NCI-H446 (cell line): ENCODE measurements at places on chromosomes 16 and 17.

- no peak for DNase-seq
These were observed 101.6 kb downstream of the CCT6B start for GRCh38 chr17:34859652-34860051.

DNA sequence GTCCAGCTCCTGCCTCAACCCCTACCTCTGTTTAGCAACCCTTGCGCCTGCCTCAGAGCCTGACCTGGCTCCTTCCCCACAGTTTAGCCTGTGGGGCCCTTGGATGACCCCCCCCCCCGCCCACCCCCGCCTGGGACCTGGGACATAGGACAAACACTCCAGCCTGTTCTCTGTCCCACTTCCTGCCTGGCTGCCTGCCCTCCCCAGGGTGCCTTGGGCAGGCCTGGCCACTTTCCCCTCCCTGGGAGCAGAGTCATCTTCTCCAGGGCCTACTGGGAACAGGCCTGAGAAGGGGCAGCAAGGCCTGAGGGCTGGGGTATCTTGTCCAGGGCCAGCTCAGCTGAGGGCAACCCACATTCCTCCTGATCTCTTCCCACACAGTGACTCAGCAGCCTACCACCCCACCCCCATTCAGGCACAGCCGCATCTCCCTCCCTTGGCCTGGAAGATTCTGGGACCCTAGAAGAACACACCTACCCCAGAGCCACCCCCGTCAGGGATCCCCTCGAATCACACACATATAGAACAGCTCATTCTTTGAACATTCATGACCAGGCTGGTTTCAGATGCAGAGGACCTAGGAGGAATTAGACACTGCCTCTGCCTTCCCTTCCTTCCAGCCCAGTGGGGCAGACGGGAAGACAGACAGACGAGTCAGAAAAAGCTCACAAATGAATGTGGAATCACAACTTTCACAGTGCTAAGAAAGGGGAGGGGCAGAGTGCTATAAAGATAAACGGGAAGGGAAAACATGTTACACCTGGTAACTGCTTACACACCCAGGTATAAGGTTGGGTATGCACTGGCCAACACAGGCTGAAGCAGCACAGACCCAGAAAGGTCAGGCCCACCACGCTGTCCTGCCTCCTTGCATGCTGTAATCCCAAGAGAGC is 6.0 kb downstream of the FHOD1 start:
- no peak for DNase-seq

DNA sequence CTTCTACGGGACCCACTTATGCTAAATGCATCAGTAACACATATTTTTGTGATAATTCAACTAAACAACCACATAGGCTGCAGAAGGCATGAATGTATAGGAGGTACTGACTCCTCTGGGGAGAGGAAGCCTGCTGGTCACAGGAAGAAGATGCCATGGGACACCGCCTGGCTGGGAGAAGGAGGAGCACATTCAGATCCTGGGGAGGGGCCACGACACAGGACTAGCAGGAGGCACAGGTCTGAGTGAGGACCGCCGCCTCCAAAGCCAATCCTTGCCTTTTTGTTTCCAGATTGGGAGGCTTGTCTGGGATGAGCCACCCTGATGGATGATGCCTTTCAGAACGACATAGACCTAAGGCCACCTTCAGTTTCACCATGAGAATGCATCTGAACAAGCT is 34.6 kb downstream of the MBTPS1 start:
- no peak for DNase-seq

DNA sequence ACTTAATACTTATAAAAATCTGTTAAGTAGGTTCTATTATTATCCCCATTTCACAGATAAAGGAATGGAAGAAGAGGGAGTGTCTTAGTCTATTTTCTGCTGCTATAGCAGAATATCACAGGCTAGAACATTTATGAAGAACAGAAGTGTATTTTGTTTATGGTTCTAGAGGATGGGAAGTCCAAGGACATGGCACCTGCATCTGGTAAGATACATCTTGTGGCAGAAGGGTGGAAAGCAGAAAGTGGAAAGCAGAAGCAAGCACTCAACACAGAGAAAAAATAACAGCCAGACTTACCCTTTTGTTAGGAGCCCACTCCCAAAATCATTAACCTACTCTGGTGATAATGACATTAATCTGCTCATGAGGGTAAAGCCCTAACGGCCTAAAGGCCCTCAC is 422.4 kb downstream of the NPIPA8 start:
- no peak for DNase-seq

- DNase-seq: no peak
These were observed 4.1 kb downstream of the NEURL4 start for GRCh38 chr17:7325031-7325528.

DNA sequence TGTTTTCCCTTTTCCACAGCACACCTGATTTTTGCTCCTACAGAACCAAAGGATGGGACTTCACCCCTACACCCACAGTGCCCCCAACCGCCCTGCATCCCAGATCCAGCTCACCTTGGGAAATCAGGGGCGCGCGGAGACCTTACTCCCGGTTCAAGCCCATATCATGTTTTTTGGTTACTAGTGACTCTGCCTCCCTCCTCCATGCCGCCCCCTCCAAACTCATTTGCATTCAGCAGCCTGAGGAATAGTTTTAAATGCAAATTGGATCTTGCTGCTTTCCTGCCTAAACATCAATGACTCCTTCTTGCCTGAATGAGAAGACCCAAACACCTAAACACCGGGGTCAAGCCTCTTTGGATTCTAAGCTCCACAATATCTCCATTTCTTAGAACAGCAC is 331.8 kb downstream of the TMEM114 start:
- no peak for DNase-seq

GRCh38 chr17:39153599-39154051 is 2.2 kb upstream of the PLXDC1 start:
- DNase-seq: peak; percentile 89

- DNase-seq: no peak
These were observed 27.6 kb downstream of the ITGB3 start for GRCh38 chr17:47281216-47281615.

- no peak for DNase-seq
These were observed 43.2 kb downstream of the PIMREG start for GRCh38 chr17:6487251-6488007.

DNA sequence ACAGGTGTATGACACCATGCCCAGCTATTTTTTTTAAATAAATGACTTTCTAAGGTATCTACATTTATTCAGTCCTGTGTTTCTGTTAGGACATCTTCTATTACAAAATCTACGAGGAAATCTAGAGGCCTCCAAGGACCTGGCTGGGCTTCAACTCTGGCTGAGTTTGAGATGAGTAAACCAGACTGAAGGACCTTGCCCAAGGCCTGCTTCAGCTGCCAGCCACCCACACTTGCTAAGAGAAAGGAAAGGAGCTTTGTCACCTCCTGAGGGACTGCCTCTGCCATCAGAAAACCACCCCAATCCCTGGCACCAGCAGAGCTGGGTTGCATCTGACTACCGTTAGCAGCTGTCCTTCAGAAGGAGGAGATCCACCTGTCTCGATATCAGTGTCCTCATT is 1.3 kb upstream of the MYO1D start:
- no peak for DNase-seq

- no peak for DNase-seq
These were observed 4.4 kb downstream of the TBX2 start for GRCh38 chr17:61403801-61404662.

GRCh38 chr17:28199115-28199514 is 119.9 kb upstream of the TMEM97 start:
- no peak for DNase-seq

GRCh38 chr17:17350491-17351355 is 47.5 kb downstream of the NT5M start:
- DNase-seq: no peak

GRCh38 chr17:65850486-65850885 is 289.0 kb upstream of the AXIN2 start:
- DNase-seq: no peak

- DNase-seq: no peak
These were observed 24.8 kb downstream of the SLC38A10 start for GRCh38 chr17:81270279-81270678.
